Trophoblast cell (in vitro differentiated cells and primary cell): ENCODE measurements at places on chromosomes 12 and 14.
A peak's percentile ranks its signal among the peaks of the same experiment; 100 is the strongest.

GRCh38 chr12:84924981-84925380 lies 12.4 kb upstream of the SLC6A15 start:
- H3K4me3 ChIP-seq = no peak overlapping the region
- no peak for DNase-seq
- H3K4me1 ChIP-seq = no peaks in the 10 kb centered on the region
- H3K27ac ChIP-seq = no peak overlapping the region

DNA sequence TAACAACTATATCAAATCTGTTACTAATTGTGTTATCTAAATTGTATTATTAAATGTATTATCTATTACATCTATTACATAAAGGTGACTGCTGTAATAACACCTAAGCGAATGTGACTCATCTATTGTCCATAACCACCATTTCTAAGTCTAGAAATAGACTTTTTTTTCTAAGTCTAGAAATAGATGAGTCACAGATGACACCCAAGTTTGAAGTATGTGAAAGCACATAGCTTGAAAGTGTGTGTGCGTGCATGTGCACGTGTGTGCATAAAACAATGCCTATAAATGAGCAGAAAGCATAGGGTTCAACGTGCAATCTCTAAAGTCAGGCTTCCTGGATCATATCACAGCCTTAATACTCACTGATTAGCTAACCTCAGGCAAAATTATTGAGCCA lies 451.3 kb upstream of the USP15 start:
- no peaks in the 10 kb centered on the region for H3K4me1 ChIP-seq
- H3K27ac ChIP-seq = no peak overlapping the region
- no peaks in the 10 kb centered on the region for H3K27me3 ChIP-seq
- no peaks in the 10 kb centered on the region for H3K36me3 ChIP-seq
- no peak for DNase-seq
- no peak overlapping the region for H3K4me3 ChIP-seq

DNA sequence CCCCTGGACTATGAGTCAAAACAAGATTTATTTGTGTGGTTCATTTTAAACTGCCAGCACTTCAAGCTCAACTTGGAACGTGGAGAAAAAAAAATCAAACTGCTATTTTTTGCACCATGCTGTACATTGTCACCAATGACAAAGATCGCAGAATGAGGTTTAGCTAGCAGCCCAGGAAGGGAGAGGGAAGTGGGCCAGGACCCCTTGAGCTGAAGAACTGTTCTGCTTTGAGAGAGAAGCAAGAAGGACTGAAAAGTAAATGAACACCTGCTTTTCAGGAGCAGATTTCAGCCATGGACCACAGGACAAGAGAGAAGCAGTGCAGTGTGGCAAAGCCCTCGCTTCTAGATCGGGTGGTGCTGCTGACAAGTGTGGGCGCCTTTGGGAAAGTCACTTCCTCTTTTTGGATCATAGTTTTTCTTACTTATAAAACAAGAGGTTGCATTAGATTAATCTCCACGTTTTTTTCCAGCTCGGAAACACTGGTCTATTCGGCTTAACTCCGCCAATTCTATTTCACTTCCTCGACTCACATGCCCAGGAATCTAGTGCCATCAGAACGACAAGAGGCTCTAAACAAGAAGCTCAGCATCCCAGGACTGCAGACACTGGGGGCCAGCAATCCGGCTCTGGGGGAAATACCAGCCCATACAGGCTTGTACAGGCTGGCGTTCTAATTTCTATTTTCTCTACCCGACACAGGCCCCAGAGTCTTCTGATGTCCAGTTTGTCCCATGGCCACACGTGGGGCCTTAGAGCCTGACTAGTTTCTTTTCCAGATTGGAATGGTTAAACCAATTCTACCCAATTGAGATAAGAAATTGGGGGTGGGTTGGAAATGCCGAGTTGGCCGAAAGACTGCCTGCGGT lies 129.9 kb downstream of the CRACR2A start:
- no peak for DNase-seq
- no peaks in the 10 kb centered on the region for H3K27me3 ChIP-seq
- no peaks in the 10 kb centered on the region for H3K4me1 ChIP-seq
- no peak overlapping the region for H3K4me3 ChIP-seq

DNA sequence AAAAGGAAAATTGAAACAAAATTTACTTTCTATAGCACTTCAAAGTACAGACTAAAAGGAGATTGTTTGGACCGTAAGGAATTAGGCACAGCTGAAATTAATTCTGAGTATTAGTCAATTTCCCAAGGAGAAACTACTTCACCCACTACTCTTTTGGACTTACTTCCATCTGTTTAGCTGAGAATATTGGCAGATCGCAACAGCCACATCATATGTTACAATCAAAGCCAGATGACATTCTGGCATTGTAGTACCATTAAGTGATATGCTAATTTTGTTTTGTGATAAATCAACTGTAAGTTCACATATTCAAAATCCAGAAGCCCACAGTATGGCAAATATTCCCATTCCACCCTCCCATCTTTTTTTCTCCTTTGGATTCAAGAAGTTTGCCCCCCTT lies 47.1 kb upstream of the ANKS1B start:
- peaks cover 1% of the 10 kb centered on the region for H3K36me3 ChIP-seq
- no peak overlapping the region for H3K4me3 ChIP-seq
- DNase-seq = no peak
- no peaks in the 10 kb centered on the region for H3K27me3 ChIP-seq

DNA sequence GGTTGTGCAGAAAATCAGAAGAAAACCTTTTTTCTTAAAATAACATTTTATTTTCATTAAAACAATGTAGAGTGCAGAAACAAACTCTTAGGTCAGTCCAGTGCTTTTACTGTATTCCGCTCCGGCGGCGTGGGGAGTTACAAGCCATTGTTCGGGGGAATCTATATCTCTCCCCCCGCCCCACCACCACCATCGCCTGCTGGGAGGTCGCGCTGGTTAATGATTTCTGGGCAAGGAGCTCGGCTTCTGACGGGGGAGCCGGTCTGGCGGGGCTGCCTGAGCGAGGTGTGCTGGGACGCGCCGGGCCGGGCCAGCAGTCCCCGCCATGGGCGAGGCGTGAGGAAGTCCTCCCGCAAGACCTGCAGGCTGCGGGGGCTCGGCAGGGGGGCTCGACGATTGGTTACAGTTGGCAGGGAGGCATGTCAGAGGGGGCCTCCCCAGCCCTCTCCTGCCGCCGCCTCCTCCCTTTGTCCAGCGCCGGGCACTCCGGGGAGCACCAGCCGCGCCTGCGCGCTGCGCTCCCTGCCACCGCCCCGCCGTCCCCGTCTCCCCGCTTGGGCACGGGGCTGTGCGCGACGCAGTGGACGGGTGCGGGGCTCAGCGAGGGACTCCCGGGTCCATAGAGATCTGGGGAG lies 1.0 kb upstream of the DUSP6 start:
- peaks cover 19% of the 10 kb centered on the region for H3K4me1 ChIP-seq
- DNase-seq = no peak
- peak overlapping the region; percentile 79 for H3K4me3 ChIP-seq
- H3K27ac ChIP-seq = peak overlapping the region; percentile 96

GRCh38 chr12:84793558-84794367 lies 118.8 kb downstream of the SLC6A15 start:
- no peak overlapping the region for H3K4me3 ChIP-seq
- H3K27me3 ChIP-seq = no peaks in the 10 kb centered on the region
- no peaks in the 10 kb centered on the region for H3K36me3 ChIP-seq

DNA sequence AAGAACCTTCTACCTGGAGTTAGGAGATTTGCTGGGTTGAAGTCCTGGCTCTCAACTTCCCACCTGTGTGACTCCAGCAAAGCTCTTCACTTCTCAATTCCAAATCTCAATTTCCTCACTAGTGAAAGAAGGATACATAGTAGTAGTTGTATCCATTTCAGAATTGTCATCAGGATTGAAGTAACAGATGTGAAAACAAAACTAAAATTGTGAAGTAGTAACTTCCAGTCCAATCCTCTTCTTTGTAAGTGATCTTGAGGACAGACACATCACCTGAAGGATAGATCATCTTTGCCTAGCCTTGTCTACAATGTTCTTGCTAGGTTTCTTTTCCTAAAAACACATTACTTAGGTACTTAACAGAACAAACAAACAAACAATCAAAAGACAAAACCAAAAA lies 1.2 kb upstream of the LRRK2 start:
- H3K27ac ChIP-seq = no peak overlapping the region
- peaks cover 6% of the 10 kb centered on the region for H3K27me3 ChIP-seq
- H3K4me3 ChIP-seq = no peak overlapping the region
- no peak for DNase-seq

DNA sequence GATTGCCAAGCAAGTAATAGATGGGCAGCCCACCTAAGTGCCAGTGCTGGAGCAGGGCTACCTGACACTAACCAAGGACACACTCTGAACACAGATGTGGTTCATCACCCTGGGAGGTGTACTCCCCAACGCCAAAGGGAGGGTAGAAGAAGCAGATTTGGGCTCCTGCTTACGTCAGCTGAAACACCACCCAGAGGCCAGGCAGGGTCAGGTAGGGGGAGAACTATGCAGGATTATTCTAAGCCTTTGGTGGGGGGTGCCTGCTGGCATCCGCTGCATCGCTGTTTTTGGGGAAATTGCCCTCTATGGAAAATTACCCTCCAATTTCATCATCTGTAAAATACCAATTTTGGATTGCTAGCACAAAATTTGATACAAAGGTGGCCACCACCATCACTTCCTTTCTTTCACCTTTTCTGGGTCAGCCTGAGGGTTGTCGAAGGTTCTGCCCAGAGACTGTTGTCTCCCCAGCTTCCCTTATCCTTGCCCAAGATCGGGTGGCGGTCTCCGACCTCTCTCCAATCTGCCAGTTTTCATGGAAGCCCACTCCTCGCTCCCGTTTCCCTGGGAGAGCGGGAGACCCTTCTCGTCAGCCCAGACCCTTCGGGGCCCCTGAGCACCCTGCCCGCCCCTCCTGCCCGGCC lies 535 bp downstream of the BIN2 start:
- H3K27ac ChIP-seq = peak overlapping the region; percentile 77
- no peaks in the 10 kb centered on the region for H3K27me3 ChIP-seq
- no peak for DNase-seq
- H3K4me1 ChIP-seq = peaks cover 48% of the 10 kb centered on the region

DNA sequence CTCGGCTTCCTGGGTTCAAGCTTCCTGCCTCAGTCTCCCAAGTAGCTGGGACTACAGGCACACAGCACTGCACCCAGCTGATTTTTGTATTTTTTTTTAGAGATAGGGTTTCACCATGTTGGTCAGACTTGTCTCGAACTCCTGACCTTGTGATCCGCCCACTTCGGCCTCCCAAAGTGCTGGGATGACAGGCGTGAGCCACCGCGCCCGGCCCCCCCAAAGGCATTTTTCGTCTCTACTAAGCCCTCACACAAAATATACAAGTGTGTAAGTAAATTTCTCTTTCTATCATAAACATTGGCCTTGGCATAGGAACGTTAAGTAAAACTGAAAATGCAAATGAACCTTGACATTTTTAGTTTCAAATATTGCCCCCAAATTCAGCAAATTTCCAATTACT lies 2.1 kb downstream of the ACAD10 start:
- no peak overlapping the region for H3K27ac ChIP-seq
- peaks cover 6% of the 10 kb centered on the region for H3K36me3 ChIP-seq
- DNase-seq = no peak
- no peak overlapping the region for H3K4me3 ChIP-seq

- no peak for DNase-seq
- no peak overlapping the region for H3K4me3 ChIP-seq
- H3K27me3 ChIP-seq = no peaks in the 10 kb centered on the region
These were observed 174.9 kb downstream of the LRRK2 start for GRCh38 chr12:40399656-40400055.

DNA sequence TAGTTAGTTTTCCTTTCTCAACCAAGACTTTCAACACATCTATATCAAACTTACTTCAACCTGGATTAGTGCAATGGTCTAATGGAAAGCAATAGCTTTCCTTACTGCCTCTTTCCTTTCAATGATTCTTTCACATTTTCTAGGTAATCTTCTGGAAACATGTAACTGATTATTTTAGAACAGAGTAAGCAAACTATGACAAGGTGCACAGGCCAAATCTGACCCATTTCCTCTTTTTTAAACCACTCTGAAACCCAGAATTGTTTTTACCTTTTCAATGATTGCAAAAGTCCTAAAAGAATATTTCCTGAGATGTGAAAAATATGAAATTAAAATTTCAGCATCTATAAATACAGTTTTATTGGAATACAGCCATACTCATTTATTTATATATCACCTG lies 81.6 kb upstream of the TMTC2 start:
- H3K36me3 ChIP-seq = no peaks in the 10 kb centered on the region
- no peak overlapping the region for H3K27ac ChIP-seq
- no peak for DNase-seq
- no peaks in the 10 kb centered on the region for H3K4me1 ChIP-seq

DNA sequence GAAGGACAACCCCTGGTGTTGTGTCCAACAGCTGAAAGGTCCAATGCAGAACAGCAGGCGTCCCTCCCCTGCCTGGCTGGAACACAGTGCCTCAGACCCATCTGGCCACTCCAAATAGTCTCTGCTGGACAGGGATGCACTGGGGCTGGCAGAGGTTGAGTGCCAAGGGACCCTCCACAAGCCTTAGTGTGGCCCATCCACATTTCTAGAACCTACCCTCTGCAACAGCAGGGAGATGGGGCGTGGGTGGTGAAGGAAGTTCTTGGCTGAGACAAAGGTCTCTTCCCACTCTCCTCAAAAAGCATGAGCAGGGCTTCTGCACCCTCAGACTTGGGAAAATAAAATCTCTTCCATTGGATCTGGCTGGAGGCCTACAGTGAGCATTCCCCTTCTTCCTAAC lies 36.5 kb downstream of the LTBP2 start:
- H3K4me3 ChIP-seq = no peak overlapping the region
- no peak for DNase-seq
- peaks cover 21% of the 10 kb centered on the region for H3K4me1 ChIP-seq
- H3K27ac ChIP-seq = no peak overlapping the region
- no peaks in the 10 kb centered on the region for H3K27me3 ChIP-seq

DNA sequence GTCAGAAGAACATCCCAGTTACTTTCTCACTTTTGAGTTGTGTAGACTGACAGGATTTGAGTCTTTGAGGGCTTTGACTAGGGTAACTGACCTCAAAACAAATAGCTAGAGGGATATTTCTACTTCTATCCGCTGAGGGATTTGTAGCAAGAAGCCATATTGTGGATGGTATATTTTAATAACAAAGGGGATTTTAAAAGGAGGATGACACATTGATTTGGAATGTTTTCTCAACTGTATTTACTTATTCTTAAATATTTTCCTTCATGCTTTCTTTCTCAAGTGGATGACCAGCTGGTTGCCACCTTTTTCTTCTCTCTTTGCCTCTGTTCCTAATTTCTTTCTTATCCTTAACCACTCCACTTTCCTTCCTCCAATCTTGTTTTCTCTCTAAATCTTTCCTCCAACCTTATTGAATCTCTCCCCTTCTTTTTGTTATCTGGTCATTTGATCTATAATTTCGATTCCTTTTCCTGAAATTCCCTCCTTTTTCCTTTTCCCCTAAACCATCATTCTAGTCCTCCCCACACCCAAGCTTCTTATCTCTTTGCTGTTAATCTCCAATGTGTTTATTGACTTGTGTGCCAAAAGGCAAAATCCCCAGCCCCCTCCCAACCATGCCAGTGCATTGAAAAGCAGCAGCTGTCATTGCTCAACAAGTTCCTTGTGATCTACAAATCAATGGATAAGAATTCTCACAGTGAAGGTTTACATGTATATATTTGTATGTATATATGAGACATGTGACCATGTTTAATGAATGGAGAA lies 411.6 kb downstream of the RAD51B start:
- no peak overlapping the region for H3K27ac ChIP-seq
- no peak for DNase-seq
- no peaks in the 10 kb centered on the region for H3K36me3 ChIP-seq
- no peaks in the 10 kb centered on the region for H3K27me3 ChIP-seq
- H3K4me3 ChIP-seq = no peak overlapping the region
